ENCODE measurements at places on chromosomes 2 and 18. TPM values are rescaled to one million over a fixed set of nuclear protein-coding genes. Genes with fewer than 3 reads are reported as not detected.

DNA sequence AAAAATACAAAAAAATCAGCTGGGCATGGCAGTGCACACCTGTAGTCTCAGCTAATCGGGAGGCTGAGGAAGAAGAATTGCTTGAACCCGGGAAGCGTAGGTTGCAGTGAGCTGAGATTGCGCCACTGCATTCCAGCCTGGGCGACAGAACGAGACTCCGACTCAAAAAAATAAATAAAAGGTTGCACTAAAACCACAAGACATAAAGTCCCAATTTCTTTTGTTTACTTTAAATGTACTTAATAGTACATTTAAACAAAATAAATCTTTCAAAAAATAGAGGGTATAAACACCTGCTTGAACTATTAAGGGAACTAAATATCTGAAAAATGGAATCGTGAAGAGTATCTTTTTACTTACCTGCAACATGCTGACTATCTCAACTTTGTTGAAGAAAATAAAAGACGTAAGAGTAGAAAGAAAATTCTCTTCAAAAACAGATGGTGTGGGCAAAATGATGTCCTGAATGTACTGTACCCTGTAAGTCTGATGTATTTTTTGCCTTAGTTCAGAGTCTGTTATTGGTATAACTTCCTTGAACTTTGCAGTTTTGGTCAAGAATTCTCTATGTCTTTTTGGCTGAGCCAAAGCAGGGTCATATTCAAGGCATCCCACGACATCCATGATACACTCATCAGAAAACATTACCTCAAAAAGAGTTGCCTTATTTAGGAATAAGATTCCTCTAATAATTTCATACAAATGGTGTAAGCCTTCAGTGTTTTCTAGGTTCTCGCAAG, 19.2 kb downstream of the PPP4R3B start:
- DNase-seq: no peak

DNA sequence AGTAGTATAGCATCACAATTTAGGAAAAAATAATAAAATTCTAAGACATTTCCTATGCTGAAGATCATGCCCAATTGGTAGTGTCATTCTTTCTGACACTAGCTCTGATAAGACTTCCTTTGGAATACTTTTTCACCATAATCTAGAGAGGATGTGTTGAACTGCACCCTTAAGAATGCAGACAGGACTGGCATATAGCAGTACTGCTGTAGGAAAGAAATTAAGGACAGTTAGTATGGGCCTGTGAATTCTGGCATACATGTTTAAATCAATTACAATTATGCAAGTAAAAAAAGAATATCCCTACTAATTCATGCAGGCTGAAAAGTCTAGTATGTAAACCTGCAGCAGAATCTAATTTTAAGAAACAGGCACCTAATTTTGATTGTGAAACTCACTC, 15.4 kb downstream of the SF3B1 start:
- DNase-seq: no peak

DNA sequence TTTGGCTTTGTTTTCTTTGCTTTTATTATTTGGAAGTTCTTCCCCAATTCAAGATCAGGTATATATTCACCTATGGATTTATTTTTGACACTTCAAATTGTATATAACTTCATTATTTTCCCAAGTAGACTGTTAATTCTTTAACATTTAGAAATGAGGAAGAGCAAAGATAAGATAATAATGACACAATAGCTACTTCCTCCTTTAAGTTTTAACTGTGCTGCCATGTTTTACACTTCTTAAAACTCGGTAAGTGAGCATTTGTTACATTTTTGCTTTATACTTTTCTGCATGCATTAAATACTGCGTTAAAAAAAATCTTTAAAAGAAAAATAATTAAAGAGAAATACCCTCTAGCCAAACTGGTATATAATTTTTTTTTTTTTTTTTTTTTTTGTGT, 32.5 kb downstream of the SLC66A3 start:
- DNase-seq: no peak

DNA sequence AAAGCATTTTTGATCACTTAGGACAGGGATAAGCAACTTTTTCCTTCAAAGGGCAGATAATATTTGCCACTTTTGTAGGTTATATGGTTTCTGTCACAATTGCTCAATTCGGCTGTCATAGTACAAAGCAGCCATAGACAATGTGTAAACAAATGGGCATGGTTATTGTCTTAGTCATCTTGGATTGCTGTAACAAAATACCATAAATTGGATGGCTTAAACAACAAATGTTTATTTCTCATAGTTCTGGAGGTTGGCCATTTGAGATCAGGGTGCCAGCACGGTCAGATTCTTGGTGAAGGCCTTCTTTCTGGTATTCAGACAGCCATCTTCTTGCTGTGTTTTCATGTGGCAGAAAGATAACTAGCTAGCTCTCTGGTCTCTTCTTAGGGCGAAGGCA, 91.2 kb downstream of the TAF4B start:
- DNase-seq: no peak

DNA sequence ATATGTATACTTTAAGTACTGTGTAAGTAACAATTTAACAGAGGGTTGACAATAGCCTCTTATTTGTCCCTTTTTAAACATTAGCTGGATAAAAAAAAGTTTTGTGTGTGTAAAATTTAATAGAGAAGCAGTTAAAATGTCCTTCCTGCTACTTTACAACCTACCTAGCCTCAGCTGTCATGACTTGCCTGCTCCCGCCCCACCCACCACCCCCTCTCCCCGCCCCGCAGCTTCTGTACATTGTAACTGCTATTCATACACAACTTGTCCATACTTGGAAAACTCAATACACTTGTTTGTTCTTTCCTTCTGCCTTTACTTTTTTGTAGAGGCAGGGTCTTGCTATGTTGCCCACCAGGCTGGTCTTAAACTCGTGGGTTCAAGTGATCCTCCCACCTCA, 19.5 kb downstream of the RELCH start:
- no peak for DNase-seq

GRCh38 chr2:172412984-172413492, 14.3 kb upstream of the ITGA6 start:
- DNase-seq: no peak

GRCh38 chr2:109318949-109319342, 189.9 kb downstream of the SH3RF3 start:
- no peak for DNase-seq

DNA sequence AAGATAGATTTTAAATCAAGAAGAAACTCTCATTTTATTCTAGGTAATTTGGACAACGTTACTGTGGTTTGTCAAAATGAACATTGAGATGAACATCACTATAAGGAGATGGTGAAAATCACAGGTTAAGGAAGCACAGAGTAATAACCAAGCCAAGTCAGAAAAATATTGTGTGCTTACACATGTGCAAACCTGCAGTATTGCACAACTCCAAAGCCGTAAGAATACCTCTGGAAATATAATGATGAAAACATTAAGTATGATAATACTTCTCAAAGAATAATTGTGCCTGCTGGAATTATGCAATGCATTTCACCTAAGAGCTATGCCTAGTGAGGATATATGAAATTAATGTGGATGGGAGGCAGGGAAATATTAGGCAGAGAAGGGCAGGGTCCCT, 21.1 kb upstream of the GALNT5 start:
- no peak for DNase-seq

- no peak for DNase-seq
These were observed 864.2 kb downstream of the SLC4A3 start for GRCh38 chr2:220491670-220492069.

DNA sequence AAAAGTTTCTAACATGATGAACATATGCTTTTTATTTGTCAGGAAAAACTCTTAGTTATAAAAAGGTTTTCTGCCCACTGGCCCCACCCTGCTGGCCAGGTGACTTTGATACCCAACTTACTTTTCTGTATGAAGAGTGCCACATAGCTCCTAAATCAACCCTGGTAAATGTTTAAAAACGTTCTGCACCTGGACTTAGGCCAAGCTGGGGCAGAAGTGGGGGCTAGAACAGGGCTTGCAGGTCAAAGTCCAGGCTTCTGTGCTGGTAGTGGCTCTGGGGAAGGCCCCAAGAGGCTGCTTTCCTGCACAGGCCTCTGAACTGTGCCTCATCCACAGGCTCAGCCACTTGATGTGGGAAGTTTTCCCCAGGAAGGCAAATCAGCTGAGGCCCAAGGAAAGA, 171.7 kb downstream of the ANKRD30B start:
- DNase-seq: no peak

DNA sequence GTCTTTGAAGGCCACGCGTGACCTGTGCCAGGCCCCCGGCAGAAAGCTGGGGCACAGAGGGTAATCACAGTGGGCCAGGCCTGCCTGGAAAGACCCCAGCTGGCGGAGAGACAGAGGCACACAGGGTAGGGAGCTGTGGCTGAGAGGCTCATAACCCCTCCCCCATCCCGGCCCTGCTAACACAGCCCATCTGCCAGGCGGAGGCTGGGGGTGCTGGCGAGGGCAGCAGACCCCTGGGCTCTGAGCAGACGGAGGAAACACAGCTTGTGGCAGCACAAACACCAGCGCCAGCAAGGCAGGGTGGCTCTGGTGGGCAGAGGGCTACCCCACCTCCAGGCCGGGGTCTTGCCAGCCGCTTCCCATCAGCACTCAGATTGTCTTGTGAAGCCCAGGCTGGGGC, 19.0 kb downstream of the HS6ST1 start:
- DNase-seq: no peak

DNA sequence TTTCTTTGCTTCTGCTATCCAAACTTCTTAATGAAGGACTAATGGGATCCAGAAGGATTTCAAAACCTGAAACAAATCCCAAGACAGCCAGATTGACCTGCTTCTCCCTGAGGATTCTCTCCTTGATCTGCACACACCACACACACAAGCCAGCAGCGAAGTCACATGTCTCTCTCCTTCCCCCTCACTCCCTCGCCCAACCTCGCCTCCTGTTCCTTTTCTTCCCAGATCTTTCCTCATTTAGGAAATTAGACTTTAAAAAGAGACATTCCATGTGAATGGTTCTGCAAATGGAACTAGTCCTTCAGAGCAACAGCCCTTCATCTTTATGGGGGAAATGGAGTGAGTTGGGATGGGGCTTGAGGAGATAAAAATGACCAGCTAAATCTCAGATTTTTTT, 639.1 kb upstream of the SETBP1 start:
- no peak for DNase-seq

Gene TMEM182
- 25.8 TPM for total RNA-seq

Gene CCDC102B
- total RNA-seq: 1.2 TPM

Gene DSC3
- 0.10 TPM for total RNA-seq

Gene NTSR2
- 0.18 TPM for total RNA-seq

Gene SERPINB4
- total RNA-seq: not detected

Gene KCNG2
- total RNA-seq: not detected

Measured in psoas muscle (tissue), 8 donors.